ENCODE measurements at places on chromosomes 3 and 15.

- DNase-seq = no peak
These were observed 10.9 kb upstream of the FAM107A start for GRCh38 chr3:58588030-58588614.

GRCh38 chr3:101266071-101266470, 54.3 kb downstream of the IMPG2 start:
- no peak for DNase-seq

GRCh38 chr15:86183596-86184491, 104.2 kb downstream of the AGBL1 start:
- no peak for DNase-seq

DNA sequence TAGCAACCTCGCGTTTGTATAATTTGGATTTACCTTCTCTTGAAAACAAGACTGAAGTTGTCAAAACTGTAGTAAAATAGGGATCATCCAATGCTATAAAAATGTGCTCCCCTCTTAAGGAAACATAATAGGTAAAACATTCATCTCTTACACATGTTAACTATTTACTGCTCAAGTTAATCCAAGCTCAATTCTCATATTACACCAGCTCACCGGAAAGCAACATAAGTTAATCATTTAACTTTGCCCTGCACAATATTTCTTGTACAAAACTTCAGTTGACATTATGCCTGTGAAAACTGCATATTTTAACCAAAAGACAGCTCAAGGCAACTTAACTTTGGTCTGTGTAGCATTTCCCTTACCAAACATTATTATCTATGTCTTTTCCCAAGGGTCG, 634.2 kb downstream of the NAALADL2 start:
- DNase-seq = no peak

DNA sequence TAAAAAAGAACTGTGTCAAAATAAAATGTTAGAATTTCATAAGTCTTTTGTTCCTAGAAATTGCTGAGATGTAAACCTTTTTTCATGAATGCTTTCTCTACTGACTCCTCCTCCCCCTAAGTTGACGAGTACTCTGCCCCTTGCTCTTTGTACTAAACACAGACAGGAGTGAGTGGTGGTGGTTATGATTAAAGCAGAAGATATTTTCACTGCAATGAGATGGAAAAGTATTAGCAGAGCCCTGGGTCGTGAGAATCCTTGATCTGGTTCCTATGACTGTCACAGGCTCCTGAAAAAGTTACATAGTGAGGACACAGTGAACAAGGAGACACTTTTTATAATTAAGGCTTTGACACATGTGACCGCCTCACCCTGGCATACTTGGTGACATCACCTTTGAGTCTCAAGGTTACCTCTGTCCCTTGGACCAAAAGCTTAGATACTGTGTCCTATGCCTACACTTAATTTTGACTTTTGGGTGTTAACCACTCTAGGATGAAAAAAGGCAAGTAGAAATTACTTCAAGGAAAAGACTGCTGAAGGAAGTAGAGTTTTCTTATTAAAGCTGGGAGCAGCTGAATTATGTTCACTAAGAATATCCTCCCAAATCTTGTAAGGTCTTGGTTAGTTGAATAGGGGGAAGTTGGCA, 130.4 kb upstream of the LYSMD4 start:
- DNase-seq = no peak

GRCh38 chr3:37768107-37768809, 93.4 kb upstream of the CTDSPL start:
- peak; percentile 19 for DNase-seq

- no peak for DNase-seq
These were observed 56.4 kb upstream of the TAMM41 start for GRCh38 chr3:11903047-11903446.

GRCh38 chr15:63358241-63359029, 23.2 kb downstream of the CA12 start:
- DNase-seq = no peak

DNA sequence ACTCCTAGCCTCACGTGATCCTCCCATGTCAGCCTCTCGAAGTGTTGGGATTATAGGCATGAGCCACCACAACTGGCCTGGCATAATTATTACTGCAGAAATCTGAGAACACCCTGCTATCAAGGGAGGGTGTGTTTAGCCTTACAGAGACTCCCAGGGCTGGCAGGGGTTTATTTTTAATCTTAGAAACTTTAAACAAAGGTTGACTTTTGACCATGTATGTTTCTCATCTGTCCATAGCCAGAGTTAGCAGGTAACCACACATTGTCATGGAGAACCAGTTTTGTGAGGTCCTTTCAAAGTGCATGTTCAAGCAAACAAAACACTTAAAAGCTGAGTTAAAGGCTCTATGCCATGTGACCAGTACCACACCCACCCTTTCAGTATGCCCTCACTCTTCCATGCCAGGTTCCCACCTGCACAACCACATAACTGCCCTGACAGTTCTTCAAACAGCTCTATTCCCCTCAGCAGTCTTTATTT, 11.1 kb downstream of the SIAH2 start:
- DNase-seq = peak; percentile 10

DNA sequence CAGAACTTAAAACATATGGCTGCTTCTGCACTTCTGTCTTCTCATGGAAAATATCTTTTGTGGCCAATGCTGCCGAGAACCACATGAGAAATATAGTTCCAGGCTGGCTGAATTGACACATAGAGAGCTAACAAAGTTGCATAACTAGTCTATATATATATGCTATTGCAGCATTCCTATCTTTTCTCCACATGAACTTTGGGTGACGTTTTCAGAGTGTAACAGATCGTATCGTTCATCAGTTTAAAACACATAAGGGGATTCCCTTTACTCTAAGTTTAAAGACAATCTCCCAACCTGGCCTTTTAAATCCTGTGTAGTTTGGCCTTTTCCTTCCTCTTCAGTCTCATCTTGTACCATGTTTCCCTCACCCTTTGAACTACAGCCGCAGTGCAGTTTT, 394.2 kb upstream of the CBLB start:
- DNase-seq = no peak

DNA sequence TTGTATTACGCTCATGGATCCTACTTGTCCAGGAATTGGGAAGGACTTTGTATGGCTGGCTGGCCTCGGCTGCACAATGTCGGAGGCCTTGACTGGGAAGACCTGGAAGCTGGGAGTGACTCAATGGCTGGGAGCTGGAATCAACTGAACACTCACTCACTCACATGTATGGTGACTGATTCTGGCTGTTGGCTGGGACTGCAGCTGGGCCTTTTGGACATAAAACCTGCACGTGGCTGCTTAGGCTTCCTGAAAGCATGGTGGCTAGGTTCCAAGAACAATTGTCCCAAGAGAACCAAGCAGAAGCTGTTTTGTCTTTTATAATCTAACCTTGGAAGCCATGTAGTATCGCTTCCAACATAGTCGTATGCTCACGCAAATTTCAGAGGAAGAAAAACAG, 38.0 kb upstream of the CMTM8 start:
- no peak for DNase-seq

- no peak for DNase-seq
These were observed 31.4 kb upstream of the ZBTB38 start for GRCh38 chr3:141336672-141337522.

GRCh38 chr15:89654847-89655805, at the start of gene KIF7:
Gene KIF7, minus strand, starts transcription at chr15:89655467. Its CDS starts 2,537 bp downstream, at chr15:89652930.
- DNase-seq = no peak

DNA sequence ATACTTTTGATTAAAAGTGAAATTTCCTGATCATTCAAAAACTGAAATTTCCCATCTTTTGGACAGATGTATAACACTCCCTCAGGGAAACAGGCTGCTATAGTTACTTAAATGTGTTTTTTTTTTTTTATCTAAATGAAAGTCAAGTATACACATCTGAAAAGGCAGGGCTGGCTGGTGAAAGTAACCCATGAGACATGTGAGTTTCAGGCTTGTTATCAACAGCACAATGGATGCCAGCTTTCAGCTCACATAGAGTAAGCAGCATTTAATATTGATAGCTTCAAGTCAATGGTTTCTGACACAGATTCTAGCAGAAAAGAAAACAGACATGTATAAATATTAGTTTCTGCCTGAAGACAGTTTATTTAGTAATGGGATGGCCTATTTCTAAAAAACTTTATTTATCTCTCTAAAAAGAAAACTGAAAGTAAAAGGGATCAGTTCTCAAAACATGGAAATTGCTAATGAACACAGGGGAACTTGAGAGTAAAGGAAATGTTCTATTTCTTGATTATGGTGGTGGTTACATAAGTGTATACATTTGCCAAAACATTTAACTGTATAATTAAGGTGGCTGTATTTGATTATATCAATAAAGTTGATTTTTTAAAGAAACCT, 89.7 kb upstream of the CMC1 start:
- no peak for DNase-seq

DNA sequence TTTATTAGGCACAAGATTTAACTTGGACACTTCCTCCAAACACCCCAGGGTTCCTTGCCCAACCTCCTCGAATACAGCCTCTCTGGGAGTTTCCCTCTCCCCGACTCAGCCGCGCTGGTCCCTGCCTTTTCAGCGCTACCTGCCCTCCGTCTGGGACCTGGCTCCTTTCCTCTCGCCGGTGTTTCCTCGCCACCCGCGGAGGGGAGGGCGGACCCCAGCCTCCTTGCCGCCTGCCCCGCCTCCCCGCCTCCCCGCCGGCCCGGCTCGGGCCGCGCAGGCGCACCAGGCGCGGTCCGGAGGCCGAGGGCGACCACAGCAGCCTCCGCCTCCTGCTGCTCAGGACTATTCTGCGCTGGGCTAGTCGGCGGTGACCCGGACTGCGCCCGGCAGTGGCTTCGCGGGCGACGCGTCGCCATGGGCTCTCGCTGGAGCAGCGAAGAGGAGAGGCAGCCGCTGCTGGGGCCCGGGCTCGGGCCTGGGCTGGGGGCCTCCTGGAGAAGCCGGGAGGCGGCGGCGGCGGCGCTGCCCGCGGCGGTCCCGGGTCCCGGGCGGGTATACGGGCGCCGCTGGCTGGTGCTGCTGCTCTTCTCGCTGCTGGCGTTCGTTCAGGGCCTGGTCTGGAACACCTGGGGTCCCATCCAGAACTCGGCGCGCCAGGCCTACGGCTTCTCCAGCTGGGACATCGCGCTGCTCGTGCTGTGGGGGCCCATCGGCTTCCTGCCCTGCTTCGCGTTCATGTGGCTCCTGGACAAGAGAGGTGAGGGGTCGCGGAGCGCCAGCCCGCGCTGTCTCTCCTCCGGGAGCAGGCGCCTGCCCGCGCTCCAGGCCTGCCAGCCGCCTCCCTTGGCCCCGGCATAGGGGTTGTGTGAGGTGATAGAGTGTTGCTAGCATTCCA, at the start of gene SLC49A4:
SLC49A4 (plus strand) TSS at position 291 of the 895 bp plus-strand sequence; CDS start at position 415, 124 bp downstream.
- DNase-seq = no peak

GRCh38 chr15:66996094-66996493, 69.3 kb upstream of the SMAD3 start:
- DNase-seq = no peak

DNA sequence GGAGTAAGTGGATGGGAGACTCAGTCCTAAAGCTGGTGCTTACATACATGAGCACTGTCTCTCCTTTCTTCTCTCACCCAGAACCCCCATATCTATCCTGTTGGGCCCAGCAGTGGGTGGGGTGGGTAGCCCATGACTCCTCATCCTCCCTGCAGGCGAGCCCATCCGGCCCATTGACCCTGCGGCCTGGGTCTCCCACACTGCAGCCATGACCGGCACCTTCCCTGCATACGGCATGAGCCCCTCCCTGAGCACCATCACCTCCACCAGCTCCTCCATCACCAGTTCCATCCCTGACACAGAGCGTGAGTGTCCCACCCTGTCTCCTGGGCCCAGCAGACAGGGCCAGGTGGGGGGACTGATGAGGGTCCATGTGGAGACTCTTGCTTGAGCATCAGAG, 8.0 kb upstream of the AP2M1 start:
- DNase-seq = no peak

GRCh38 chr3:21520106-21520963, 230.7 kb downstream of the ZNF385D start:
- no peak for DNase-seq

DNA sequence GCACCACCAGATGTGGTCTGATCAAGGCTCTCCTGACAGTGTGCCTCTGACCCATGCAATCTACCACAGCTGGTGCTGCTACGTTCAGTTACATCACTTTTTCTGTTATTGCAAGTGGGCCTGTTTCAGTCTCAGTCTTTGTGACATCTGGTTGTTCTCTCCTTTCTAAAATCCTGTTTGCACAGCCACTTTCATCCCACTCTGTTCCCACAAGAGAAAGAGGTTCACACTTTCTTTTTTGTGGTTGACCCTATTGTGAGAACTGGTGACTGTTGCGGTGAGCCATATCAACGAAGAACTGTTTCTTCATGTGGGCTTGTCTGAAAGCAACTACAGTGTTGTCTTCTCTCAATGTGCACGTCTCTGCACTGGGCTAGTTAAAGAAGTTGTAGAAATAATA, 342.8 kb upstream of the ARPP21 start:
- no peak for DNase-seq

- DNase-seq = no peak
These were observed 16.5 kb upstream of the LAMP3 start for GRCh38 chr3:183178833-183179549.

DNA sequence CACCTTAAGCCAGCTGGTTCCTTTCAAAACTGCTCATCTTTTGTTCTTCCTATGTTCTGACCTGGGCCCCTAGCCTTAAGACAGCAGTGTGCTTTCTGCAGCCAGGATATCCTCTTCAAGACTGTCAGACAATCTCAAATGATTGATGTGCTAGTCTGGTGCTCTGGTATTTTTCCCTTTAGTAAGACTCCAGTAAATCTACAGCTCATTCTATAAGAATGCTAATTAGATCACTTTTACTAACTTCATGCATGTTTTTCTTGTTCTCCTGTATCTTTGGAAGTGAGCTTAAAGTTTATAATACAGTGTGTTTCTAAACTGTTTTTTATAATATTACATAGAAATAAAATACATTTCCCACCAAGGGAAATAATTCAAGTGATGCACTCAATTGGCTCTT, 220.9 kb upstream of the NANOGP8 start:
- DNase-seq = no peak

DNA sequence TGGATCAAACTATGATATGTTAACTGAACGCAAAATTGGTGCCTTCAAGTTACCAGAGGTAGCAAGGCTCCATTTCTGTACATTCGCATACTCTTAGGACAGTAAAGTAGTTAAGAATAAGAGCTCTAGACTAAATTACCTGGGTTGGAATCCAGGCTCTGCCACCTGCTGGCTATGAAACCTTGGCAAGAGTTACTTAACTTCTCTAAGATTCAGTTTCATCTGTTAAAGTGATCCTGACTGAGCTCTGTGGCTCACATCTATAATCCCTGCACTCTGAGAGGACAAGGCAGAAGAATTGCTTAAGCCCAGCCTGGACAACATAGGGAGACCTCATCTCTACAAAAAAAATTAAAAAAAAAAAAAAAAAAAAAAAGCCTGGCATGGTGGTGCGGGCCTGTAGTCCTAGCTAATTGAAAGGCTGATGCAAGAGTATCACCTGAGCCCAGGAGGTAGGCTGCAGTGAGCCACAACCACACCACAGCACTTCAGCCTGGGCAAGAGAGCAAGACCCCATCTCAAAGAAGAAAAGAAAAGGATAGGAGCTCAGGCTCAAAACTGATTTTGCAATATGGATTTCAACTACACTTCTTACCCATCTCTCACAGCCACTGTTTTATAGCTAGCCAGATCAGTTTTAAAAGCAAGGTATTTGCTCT, 21.3 kb downstream of the GSK3B start:
- DNase-seq = no peak

DNA sequence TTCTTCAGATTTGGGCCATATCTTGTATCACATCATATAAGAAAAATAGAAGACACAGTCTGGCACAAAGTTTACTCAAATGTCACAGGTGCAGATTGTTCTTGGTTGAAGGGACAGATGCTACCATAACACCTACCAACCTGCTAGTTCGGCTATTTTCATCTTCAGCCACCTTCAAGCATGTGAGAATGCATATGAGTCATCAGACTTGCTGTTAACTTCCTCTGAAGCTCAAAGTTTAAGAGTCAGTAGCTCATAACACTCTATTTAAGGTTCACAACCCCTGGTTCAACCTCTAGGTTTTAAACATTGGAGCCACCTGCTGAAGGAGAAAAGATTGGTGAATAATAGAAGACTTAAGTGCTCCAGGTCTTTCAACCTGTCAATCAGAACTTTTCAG, 522.8 kb downstream of the NLGN1 start:
- peak; percentile 95 for DNase-seq

Data from DMS79 treated with DMSO at 0.1 percent for 48 hours (cell line).